ENCODE measurements at places on chromosomes 5 and 9. TPM values are rescaled to one million over a fixed set of nuclear protein-coding genes. Genes with fewer than 3 reads are reported as not detected.

The FSTL4 gene
- 0.67 TPM for polyA plus RNA-seq

The ADRB2 gene
- polyA plus RNA-seq, result 0.13 TPM

The UBTD2 gene
- polyA plus RNA-seq, result 77.8 TPM

The SAPCD2 gene
- polyA plus RNA-seq, result 4.5 TPM

The KYAT1 gene
- 5.3 TPM for polyA plus RNA-seq

The TMC1 gene
- polyA plus RNA-seq, result 0.63 TPM

The ZBED3 gene
- polyA plus RNA-seq, result 31.2 TPM

The OR1J2 gene
- not detected for polyA plus RNA-seq

The PPIP5K2 gene
- polyA plus RNA-seq, result 82.9 TPM

The FBP2 gene
- 0.17 TPM for polyA plus RNA-seq

The APBA1 gene
- 13.5 TPM for polyA plus RNA-seq

The RASGEF1C gene
- 0.72 TPM for polyA plus RNA-seq

The CORO2A gene
- polyA plus RNA-seq, result 0.23 TPM

The TMOD1 gene
- 1.6 TPM for polyA plus RNA-seq

The TERT gene
- 0.05 TPM for polyA plus RNA-seq

GRCh38 chr9:8558176-8558575 lies 758.6 kb upstream of the DMAC1 start:
- no peak for DNase-seq

DNA sequence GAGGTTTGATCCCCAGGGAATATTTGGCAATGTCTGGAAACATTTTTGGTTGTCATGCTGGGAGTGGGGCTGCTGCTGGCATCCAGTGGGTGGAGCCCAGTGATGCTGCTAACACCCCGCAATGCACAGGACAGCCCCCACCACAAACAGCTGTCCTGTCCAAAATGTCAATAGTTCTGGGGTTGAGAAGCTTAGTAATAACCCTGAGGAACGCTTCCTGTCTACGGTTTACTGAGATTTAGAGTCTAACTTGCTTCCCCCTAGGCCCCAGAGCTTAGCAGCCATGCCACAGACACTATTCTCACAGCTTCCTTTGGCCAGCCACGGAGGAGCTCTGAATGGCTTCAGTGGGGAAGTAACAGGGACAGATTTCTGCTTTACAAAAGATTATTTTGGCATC lies 66.5 kb downstream of the MSX2 start:
- DNase-seq, result no peak

DNA sequence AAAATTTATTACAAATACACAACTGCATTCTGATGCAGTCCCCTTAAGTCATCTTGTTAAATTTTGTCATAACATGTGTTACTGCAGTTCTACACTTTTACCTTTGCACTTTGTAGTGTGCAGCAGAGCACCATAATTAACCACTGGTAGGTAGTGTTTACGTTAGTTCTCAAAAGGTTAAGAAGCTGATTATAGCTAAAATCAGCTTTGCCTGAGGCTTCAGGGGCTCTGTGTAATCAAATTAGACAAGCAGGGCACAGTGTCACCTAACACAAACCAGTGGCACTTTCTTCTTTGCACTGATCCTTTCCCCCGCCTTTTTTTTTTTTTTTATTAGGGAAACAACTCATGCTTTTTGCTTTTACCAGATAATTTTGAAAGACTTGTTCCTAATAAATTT lies 26.1 kb downstream of the POU5F2 start:
- DNase-seq, result no peak

- DNase-seq, result no peak
Measured at GRCh38 chr9:95726756-95727155, 148.7 kb upstream of the ERCC6L2 start.

DNA sequence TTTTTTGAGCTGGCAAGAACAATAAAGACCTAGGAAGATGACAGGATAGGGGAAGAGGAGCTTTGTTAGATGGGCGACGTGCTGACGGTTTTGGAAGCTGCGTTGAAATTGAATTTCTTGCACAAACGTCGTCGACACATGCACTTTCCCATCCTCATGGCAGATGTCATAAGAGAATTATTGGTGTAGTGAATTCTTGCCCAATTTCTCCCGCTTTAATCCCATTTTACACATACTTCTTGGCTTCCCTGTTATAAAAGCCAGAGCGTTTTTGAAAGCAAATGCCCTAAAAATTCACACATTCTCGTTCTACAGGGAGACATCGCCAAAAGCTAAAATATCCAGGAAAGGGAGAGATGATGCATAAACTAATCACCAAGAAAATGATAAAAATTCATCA lies 109.8 kb upstream of the DAP start:
- no peak for DNase-seq

- DNase-seq, result no peak
Measured at GRCh38 chr9:21234153-21234687, 5.6 kb downstream of the IFNA14 start.

GRCh38 chr9:134985451-134985850 lies 67.7 kb upstream of the FCN1 start:
- no peak for DNase-seq

DNA sequence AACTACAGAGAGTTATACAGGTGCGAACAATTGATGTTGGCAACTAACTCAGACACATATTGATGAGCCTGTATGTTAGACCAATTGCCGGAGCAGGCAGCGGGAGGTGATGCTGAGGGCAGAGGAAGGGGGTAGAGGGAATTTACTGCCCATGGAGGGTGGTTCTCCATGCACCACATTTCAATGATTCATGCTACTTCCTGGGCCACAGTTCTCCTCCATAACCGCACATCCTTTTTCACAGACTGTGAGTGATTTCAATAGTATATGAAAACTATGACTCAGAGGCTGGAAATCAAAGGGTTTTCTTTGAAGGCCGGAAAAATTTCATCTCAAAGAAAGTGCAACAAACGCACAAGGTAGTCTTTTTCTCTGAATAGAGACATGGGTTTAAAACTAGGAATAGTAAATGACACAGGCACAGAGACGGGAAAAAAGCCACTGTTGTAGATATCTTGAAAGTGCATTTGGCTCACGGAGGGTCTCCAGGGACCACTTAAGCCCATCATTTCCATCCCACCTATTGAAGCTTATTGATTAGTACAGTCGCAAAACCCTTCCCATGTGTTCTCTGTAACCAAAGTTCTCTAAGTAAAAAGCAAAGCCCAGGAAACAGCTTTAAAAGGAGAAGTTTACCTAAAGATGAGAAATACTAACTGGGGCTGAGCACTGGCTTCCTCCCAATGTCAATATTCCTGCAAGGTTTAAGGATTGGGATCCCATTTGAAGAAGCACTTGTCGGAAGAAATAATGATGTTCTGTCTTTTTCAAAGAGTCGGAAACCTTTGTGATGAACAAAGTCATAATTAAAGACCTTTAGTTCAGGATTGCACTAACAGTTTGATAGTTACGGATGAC lies 28.0 kb upstream of the ADAM19 start:
- DNase-seq, result no peak

- DNase-seq, result no peak
Measured at GRCh38 chr5:81268521-81269196, 32.7 kb upstream of the ZCCHC9 start.

DNA sequence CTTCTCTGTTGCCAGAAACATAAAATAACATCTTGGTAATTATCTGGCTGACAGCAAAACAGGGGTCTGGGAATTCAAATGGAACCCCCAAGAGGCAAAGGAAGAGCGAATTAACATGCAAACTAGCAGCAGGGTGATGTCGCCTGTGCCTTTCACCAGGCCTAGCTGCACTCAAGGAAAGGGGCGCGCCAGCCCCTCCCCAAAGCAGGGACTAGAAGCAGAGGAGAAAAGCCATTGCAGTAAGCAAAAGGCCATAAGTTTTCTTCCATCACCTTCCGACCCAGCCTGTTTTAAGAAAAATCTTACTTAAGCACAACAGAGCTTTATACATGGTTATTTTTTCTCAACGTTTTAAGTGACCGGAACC lies 539 bp downstream of the POC5 start:
- no peak for DNase-seq

DNA sequence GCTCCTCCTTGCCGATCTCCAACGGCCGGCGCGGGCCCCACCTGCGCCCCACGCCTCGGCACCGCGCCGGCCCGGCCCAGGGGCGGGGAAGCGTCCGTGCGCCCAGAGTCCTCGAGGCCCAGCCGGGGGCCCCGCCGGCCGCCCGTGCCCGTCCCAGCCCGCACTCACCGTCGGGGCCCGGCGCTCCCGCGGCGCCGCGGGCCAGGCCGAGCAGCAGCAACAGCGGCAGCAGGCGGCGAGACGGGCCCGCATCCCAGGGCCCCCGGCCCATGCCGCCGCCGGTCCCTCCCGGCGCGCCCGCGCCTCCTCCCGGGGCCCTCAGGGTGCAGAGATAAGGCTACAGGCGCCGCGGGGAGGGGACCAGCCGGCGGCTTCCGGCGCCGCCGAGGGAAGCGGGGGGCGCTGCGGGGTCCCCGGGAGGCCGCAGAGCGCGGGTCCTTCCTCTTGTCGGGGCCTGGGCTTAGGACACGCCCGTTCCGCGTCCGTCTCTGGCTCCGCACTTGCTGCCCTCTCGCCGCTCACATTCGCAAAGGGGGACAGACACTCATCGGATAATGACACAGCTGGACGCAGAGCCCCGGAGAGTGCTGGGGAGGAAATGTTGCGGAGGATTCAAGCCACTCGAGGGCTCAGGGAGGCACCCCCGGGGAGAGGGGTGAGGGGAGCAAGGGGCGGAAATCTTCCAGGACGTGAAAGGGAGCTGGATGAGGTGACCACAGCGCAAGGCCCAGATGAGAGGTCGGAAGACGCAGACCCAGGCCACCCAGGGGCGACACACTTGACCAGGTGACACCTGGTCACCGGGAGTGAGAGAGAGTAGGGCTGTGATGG lies at the start of gene SUSD1:
Gene SUSD1 (minus strand): TSS at position 333 of the 831 bp plus-strand sequence. CDS start 62 bp downstream, at position 271.
- no peak for DNase-seq

DNA sequence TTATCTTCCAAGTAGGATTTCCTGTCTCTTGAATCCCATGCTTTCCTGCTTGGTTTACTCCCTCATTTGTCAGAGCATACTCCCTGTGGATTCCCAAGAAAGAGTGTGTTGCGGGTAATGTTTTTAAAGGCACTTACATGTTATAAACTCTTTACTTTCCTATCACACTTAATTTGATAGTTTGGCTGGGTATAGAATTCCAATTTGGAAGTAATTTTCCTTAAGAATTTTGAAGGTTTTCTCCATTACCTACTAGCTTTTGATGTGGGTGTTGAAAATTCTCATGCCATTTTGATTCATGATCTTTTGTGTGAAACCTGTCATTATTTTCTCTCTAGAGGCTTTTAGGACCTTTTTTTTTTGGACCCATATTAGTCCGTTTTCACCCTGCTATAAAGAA lies 47.2 kb upstream of the PITX1 start:
- no peak for DNase-seq

GRCh38 chr5:136998854-136999357 lies 500.2 kb downstream of the SPOCK1 start:
- DNase-seq, result no peak

DNA sequence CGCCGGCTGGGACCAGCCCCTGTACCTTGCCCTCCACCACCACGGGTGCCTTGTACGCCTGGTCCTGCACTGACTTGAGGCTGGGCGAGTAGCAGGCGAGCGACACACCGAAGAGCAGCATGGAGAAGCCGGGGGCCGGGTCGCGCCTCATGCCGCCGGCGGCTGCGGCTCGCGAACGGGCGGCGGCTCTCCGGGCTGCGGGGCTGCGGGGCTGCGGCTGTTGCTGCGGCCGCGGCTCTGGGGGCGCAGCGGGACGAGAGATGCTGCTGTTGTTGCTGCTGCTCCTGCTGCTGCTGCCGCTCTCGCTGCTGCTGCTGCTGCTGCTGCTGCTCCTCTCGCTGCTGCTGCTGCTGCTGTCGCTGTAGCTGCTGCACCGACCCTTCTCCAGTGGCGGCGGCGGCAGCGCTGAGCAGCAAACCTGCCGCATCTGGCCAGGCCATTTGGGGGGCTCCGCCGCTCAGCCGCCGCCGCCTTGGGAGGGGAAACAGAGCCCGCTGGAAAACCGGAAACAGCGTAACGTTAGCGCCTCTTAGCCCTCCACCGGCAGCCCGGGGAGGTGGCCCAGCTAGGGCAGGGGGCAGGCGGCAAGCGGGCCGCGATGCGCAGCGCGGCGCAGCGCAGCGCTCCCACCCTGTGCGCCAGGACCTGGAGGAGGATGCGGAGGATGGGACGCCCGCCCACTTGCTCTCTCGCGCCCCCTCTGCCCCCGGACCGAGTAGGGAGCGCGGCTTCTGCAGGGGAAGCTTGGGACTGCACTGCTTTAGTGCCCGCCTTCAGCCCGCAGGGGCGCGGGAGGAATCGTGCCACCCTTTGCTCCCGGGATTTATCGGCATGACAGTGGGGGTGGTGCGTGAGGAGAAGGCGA lies at the start of gene NRG2:
Gene NRG2 (minus strand): TSS at position 657 of the 865 bp plus-strand sequence.
- DNase-seq, result no peak

GRCh38 chr5:150801117-150801927 lies 22.8 kb downstream of the SMIM3 start:
- DNase-seq, result no peak

DNA sequence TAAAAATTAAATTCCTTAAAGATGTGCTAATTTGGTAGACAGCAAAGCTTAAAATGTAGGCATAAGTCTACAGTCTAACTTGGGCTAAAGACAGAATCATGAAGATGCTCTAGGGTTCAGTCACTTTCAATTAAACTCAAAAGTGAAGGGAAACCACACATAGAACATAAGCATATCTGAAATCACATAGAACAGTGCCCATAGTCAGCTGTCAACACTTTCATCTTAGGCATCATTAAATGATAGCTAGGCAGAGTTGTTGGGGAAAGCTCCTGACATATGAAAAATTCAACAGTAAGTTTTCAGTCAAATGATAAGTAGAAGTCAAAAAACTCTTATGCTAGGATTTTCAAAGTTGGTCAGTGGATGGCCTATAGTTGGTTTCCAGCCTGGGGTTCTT lies 11.0 kb downstream of the DAB2 start:
- no peak for DNase-seq

DNA sequence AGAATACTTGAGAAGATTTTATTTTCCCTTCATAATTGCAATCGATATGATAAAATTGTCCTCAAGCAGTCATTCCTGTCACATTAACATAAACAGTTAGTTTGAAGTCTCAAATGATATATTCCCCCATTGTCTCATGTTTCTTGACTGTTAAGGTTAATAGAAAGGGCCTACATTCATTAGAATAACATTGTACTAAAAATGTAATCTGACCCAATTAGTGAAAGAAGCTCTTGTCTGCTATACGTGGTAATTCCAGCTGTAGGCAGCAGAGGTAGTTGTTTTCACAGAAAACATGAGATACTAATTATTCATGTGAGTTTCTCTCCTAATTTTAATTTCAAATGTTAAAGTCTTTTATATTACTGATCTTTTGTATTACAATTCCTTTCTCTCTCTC lies 25.9 kb upstream of the AP3B1 start:
- DNase-seq, result no peak

GRCh38 chr5:93236807-93237421 lies 344.1 kb downstream of the NR2F1-AS1 start:
- DNase-seq, result no peak

GRCh38 chr5:154320224-154321089 lies 125.3 kb upstream of the SAP30L start:
- no peak for DNase-seq

- no peak for DNase-seq
Measured at GRCh38 chr9:127676638-127677037, 30.1 kb upstream of the CFAP157 start.
